Mammary epithelial cell (primary cell): ENCODE measurements at places on chromosomes 2 and 18. TPM values are rescaled to one million over a fixed set of nuclear protein-coding genes. Genes with fewer than 3 reads are reported as not detected.

GRCh38 chr2:86413296-86414094, 27.7 kb upstream of the KDM3A start:
- DNase-seq: no peak

DNA sequence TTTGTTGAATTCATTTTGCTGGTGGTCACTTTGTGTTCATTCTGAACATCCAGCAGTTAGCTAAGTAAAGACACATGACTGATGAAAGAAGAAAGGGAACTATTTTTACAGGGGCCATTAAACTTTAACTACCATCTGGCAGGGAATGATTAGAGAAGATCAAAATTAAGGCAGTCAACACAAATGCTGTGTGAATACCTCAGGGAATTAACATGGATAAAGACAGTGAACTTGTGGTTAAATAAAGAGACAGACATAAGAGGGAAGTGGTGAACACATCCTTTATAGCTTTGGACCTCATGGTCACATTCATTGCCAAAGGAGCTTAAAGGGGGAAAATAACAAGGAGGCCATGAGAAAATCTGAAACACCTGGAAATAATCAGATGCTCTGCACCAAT, 52.6 kb upstream of the ATP5MC3 start:
- DNase-seq: no peak

The CCDC85A gene
- total RNA-seq: not detected in 2 replicates

The SESTD1 gene
- total RNA-seq: 20.7 TPM

The MAP2 gene
- 31.5 TPM for total RNA-seq

The DES gene
- 0.33 TPM for total RNA-seq

The PNKD gene
- 22.2 and 29.8 TPM in 2 replicates for total RNA-seq

DNA sequence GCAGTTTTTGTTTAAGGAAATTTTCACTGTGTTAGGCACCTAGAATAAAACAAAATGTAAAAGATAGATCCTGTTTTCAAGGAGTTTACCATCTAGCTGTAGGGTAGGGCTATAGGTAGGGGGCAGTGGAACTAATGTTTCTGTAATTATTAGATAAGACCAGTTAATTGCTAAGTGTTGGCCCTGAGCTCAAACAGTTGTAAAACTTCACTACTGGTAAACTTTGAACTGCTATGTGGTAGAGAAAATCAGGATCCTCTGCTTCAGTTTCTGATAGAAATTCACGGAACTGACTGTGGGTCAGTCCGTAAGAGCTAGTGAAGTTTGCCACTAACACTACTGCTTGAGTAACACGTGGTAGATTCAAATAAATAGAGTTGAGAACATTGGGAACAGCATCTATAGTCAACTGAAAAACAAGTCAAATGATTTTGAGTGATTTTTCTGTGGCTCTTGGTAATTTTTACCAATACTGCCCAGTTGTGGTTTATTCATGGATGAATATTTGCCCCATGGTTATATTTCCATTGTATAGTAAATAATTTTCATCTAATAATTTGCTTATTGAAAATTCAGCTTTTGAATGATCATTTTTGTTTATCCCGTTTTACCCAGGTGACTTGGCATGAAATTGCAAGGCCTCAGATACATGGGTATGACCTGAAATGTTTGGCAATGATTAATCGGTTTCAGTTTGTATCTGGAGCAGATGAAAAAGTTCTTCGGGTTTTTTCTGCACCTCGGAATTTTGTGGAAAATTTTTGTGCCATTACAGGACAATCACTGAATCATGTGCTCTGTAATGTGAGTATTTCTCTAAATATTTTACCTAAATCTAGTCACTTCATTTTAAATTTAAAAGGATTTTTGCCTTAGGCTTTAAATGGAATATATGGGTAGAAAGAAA, 26.4 kb downstream of the ELP2 start:
- no peak for DNase-seq

The IL1RL1 gene
- total RNA-seq: 5.5 and 23.6 TPM in 2 replicates

DNA sequence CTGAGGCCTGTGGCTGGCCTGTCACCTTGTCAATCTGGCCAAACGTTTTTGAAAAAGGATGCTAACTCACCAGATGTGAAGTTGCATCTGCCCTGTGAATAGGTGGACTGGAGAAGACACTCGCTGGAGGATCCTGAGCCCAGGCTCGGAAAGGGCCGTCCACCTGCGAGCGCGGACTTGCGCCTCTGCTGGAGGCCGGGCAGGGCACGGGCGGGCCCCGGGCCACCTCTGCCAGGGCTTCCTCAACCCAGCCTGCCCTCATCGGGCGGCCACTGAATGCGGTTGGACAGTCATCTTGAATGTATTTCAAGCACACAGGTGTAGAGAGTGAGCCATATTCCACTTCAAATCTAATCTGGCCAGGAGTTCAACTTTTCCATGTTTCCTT, 83.9 kb downstream of the FAM210A start:
- DNase-seq: no peak

- no peak for DNase-seq
Measured at GRCh38 chr2:210954386-210954907, 398.0 kb downstream of the CPS1 start.

DNA sequence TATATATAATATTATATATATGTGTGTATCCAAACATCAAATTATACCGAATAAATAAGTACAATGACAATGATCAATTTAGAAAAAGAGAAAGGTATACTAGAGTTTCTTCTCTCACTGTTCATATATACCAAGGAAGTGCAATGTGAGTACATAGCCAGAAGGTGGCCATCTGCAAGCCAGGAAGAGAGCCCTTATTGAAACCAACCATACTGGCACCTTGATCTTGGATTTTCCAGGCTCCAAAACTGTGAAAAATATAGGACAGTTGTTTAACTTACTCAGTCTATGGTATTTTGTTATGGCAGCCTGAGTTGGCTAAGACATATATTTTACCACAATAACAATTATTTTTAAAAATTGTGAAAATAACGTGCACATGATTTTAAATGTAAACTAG, 1490.2 kb upstream of the SLC39A10 start:
- peak; percentile 12 for DNase-seq

DNA sequence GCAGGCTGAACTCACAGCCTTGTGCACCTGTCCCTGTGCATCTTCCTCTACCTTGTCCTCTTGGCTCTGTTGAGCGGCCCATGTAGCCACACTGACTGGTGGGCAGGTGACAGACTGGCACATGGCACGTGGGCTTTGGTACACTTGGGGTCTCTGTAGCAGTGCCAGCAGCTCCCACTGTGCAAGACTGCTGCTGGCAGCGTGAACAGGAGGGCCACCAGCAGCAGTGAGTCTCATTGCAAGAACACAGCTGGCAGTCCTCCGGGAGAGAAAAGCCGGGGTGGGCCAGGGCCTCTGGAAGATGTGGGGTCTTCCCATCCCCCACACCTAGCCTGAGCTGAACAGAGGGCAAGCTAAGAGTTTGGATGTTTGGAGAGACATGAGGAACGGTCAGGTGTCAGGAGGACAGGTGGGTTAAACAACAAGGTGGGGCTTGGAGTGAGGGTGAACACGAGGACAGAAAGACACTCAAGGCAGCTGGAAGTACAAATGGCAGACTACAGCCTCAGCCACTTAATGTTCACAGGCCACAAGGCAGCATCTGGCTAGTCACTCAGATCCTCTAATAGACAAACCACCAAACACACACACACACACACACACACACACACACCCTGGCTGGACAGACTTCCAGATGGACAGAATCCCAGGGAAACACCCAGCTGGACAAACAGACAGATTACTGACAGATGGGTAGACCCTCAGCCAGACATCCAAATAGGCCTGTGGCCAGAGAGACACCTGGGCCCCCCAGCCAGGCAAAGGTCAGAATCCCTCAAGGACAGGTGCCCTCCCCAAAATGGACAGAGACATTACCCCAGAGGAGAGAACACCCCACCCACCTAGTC, 2.3 kb upstream of the PTPN18 start:
- no peak for DNase-seq

- no peak for DNase-seq
Measured at GRCh38 chr2:193462411-193462810, 1267.7 kb upstream of the TMEFF2 start.
